Activated CD4-positive, alpha-beta T cell treated with anti-CD3 and anti-CD28 coated beads for 48 hours (primary cell): ENCODE measurements at places on chromosomes 2 and 18.

- DNase-seq, result no peak
These were observed 90.6 kb upstream of the LPIN2 start for GRCh38 chr18:3103576-3103975.

DNA sequence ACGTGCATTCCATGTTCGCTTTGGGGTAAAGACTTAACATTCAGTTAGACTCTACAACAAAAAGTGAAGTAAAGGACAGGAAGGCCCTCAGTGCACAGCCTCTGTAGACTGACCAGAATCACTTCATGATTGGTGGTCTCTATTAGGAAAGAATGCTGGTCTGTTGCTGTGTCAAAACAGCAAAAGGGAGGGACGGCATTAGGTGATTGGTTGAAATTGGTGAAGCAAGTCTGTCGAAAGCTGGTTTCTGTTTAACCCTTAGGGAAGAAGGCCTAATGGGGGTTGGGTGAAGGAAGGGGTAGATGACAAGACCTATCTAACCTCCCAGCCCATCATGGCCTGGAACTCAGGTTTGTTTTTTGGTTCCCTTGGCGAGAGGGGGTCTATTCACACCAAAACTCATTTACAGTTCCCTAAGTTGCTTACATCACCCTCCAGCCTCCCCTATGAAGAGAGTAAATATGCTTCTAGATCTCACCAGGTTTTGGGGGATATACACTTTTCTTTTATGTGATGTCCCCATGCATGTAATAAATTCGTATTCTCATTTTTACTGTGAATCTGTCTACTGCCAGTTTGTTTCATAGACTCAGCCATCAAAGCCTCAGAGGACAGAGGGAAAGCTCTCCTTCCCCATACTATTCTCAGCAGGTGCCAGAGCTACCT is 65.6 kb downstream of the TMEM17 start:
- no peak for DNase-seq

DNA sequence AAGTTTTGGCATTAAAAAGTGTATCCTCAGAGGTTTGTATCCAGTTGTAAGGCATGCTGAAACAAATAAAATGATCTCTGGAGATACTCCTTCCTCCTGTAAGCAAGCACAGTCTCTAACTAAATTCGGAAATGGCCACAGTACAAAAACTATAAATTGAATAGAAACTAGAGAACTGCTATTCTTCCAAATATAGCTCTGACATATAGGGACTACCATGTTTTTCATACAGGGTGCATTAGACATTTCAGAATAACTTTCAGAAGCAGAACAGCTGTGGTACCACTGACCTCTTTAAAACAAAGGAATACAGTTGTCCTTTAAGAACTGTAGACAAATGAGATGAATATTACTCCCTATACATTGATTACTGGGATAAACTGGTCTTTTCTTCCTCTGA is 568.5 kb downstream of the ARHGAP15 start:
- no peak for DNase-seq

DNA sequence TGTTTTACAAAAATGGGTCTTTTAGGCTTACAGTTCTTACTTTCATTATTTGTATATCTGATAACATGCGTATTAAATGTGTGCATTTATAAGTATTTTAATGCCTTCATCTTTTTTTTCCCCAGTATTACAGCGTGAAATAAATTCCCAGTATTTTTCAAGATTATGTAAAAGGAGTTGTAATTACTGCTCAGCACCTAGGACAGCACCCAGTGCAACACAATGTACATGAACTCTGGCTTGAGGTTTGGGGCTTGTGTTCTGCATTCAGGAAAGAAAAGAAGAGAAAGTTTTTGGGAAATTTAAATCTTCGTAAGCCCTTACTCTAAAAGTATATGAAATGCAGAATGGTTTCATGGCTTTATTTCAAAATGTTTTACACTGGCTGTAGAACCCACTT is 16.7 kb downstream of the ZNF638 start:
- no peak for DNase-seq

GRCh38 chr2:85222792-85223191 is 89.6 kb downstream of the TCF7L1 start:
- no peak for DNase-seq
